Hepatocyte (in vitro differentiated cells): ENCODE measurements at places on chromosomes 2 and 18. TPM values are rescaled to one million over a fixed set of nuclear protein-coding genes. Genes with fewer than 3 reads are reported as not detected.
A peak's percentile ranks its signal among the peaks of the same experiment; 100 is the strongest.

Gene SLC11A1
- 0.74 and 1.2 TPM in 2 replicates for polyA plus RNA-seq

Gene CFAP53
- polyA plus RNA-seq = 0.24 and 0.86 TPM in 2 replicates

Gene TOGARAM2
- 1.3 and 2.1 TPM in 2 replicates for polyA plus RNA-seq

Gene ABCA12
- polyA plus RNA-seq = 0.07 and 0.15 TPM in 2 replicates

Gene PAX3
- polyA plus RNA-seq = not detected in 2 replicates

Gene PID1
- 24.6 and 31.1 TPM in 2 replicates for polyA plus RNA-seq

GRCh38 chr2:50379351-50379750 lies 652.6 kb downstream of the NRXN1 start:
- no peaks in the 10 kb centered on the region for H3K36me3 ChIP-seq
- no peak overlapping the region for H3K27ac ChIP-seq
- no peak for DNase-seq
- H3K4me3 ChIP-seq = no peak overlapping the region
- no peaks in the 10 kb centered on the region for H3K4me1 ChIP-seq

GRCh38 chr18:44107187-44107586 lies 573.5 kb upstream of the SETBP1 start:
- no peaks in the 10 kb centered on the region for H3K27me3 ChIP-seq
- DNase-seq = no peak
- H3K4me3 ChIP-seq = no peak overlapping the region
- no peaks in the 10 kb centered on the region for H3K4me1 ChIP-seq
- no peaks in the 10 kb centered on the region for H3K36me3 ChIP-seq
- H3K27ac ChIP-seq = no peak overlapping the region

GRCh38 chr2:172091761-172092566 lies 6.7 kb downstream of the DLX1 start:
- no peak overlapping the region for H3K27ac ChIP-seq
- no peak for DNase-seq
- peaks cover 24% of the 10 kb centered on the region for H3K4me1 ChIP-seq
- peaks cover 100% of the 10 kb centered on the region for H3K27me3 ChIP-seq
- H3K36me3 ChIP-seq = no peaks in the 10 kb centered on the region
- H3K4me3 ChIP-seq = no peak overlapping the region

GRCh38 chr2:239883326-239884050 lies 141.7 kb downstream of the NDUFA10 start:
- H3K27me3 ChIP-seq = no peaks in the 10 kb centered on the region
- no peaks in the 10 kb centered on the region for H3K36me3 ChIP-seq
- DNase-seq = no peak
- no peaks in the 10 kb centered on the region for H3K4me1 ChIP-seq

- H3K27me3 ChIP-seq = no peaks in the 10 kb centered on the region
- no peaks in the 10 kb centered on the region for H3K36me3 ChIP-seq
- no peak overlapping the region for H3K4me3 ChIP-seq
These were observed 317.9 kb upstream of the VRK2 start for GRCh38 chr2:57728691-57729090.

DNA sequence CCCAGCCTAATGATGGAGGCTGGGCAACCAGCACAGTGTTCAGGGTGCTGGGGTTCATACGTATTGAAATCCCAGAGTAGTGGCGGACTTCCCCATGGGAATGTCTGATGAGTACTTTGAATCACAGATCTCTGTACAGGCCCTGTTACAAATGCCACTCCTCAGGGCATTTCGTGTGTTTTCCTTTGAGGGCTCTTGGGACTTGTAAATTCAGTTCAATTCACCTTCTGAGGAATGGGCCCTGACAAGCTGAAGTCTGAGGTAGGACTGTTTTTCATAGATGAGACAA lies 288 bp upstream of the RDH14 start:
- H3K4me3 ChIP-seq = peak overlapping the region; percentile 20
- DNase-seq = no peak
- peak overlapping the region; percentile 97 for H3K27ac ChIP-seq
- no peaks in the 10 kb centered on the region for H3K27me3 ChIP-seq

- H3K4me1 ChIP-seq = peaks cover 25% of the 10 kb centered on the region
- H3K27ac ChIP-seq = no peak overlapping the region
- no peaks in the 10 kb centered on the region for H3K27me3 ChIP-seq
- no peaks in the 10 kb centered on the region for H3K36me3 ChIP-seq
- no peak for DNase-seq
These were observed 24.8 kb downstream of the TNS1 start for GRCh38 chr2:217977840-217978535.
